ENCODE measurements at places on chromosomes 5 and 9.

- DNase-seq = no peak
Measured at GRCh38 chr5:72374844-72375243, 54.7 kb downstream of the PTCD2 start.

- DNase-seq = no peak
Measured at GRCh38 chr9:8391132-8391531, 591.6 kb upstream of the DMAC1 start.

GRCh38 chr5:124995421-124995820 is 249.0 kb upstream of the ZNF608 start:
- DNase-seq = no peak

- DNase-seq = peak; percentile 19
Measured at GRCh38 chr5:94969174-94969573, 315.7 kb downstream of the MCTP1 start.

GRCh38 chr5:96952118-96952750 is 16.4 kb downstream of the LNPEP start:
- no peak for DNase-seq

GRCh38 chr9:95197692-95198271 is 119.7 kb downstream of the FANCC start:
- peak; percentile 97 for DNase-seq

DNA sequence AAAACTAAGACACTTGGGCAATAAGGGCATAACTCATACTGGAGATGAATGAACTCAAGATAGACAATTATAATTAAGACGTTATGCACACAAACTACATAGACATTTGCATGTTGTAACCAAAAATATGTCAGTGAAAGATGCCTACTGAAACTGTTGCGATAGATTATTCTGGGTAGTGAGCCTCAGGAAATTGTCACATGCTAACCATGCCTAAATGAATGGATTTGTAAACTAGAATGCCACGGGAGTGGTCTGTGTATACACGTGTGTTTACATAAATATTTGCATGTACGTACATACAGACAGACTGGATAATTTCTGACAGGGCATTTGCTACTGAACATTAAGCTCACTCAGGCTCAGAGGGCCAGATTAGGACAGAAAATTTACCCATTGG is 1.2 kb downstream of the NIPSNAP3B start:
- DNase-seq = no peak

DNA sequence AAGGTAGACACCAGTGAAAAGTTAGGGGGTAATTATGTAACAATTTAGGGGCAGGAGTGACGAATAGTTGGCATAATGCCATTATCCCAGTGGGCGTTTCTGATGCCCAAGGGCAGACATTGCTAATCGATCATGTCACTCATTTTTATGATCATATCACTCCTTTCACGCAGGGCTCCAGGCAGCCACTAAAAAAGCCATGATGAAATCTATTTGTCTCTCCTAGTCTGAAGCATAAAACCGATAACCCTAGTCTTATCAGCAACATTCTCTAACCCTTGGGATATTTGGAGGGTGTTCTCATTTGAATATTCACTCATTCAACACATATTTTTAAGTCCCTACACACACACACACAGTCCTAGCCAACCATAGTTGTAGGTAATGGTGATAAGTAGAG is 114.9 kb downstream of the NMUR2 start:
- no peak for DNase-seq
